ENCODE measurements at places on chromosomes 4 and X.

- DNase-seq, result peak; percentile 55
Measured at GRCh38 chrX:39946822-39947221, 150.9 kb downstream of the BCOR start.

GRCh38 chr4:1567808-1568581 lies 116.1 kb downstream of the FAM53A start:
- DNase-seq, result no peak

GRCh38 chrX:10851809-10852208 lies 231.4 kb upstream of the MID1 start:
- no peak for DNase-seq

- no peak for DNase-seq
Measured at GRCh38 chr4:100244347-100244746, 54.1 kb upstream of the DDIT4L start.

DNA sequence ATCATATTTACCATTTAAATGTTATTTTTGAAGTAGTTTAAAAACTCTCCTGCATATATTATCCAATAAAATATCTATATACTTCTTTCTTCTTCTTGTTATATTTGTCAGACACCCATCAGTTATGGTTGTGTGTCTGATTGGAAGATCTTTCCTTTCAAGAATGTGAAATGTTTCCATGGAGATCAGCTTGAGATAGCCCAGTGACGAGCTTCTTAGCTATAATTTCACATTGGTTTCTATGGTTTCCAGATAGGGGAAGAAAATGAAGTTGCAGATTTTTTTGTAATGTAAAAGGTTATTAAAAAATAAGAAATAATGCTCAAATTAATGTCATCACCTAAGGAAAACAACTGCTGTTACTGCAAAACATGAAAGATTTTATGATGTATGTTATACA lies 189.0 kb downstream of the COX7B2 start:
- DNase-seq, result no peak

DNA sequence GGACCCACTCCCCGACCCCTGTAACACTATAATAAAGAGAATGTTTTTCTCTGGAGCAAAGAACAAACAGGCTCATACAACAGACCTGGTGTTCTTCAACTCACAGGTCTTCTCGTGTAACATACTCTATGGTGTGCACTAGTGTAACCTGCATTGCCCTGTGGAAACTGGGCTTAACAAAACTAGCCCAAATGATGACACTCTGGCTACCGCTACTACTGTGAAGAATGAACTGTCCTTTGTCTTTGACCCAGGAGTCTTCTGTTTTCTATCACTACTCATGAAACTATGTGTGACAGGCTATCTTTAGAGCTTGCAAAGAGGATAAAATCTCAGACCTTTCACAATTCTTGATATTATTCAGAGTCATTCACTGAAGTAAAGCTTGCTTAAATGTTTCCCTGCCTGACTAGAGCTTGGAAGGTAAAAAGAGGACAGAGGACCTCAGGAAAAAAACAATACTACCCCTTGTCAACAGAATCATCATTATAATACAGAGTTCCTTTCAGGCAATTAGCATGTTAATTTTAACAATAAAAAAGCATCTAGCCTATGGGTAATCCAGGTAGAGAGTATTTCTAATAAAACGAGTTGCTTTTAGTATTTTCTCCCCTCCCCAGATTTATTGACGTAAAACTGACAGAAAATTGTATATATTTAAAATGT lies 59.2 kb downstream of the FSTL5 start:
- DNase-seq, result no peak

GRCh38 chrX:151970661-151971060 lies 3.8 kb downstream of the GABRE start:
- DNase-seq, result peak; percentile 93

DNA sequence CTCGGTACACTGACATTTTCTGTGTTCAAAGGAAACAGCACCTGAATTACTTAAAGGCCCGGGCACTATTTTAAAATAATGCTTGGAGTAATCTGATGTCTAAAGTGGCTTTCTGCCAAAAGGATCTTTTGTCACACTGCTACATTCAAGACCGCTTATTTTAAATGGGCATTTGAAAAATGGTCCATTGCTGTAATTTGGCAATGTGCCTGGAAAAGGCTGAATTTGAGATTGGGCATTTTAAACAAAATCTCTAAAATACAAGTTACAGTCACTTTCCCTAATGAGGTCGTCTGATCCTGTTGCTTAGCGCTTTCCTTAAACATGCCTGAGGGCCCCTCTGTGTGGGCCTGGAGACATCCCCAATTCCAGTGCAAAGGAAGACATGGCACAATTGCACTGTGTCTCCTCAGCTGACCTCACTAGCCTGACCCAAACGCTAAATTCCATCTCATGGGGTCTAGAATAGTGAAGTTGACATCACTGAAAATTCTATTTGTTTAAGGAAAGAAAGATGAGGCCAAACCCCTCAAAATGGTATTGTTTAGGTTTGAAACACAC lies 214.2 kb downstream of the GPC3 start:
- DNase-seq, result no peak

DNA sequence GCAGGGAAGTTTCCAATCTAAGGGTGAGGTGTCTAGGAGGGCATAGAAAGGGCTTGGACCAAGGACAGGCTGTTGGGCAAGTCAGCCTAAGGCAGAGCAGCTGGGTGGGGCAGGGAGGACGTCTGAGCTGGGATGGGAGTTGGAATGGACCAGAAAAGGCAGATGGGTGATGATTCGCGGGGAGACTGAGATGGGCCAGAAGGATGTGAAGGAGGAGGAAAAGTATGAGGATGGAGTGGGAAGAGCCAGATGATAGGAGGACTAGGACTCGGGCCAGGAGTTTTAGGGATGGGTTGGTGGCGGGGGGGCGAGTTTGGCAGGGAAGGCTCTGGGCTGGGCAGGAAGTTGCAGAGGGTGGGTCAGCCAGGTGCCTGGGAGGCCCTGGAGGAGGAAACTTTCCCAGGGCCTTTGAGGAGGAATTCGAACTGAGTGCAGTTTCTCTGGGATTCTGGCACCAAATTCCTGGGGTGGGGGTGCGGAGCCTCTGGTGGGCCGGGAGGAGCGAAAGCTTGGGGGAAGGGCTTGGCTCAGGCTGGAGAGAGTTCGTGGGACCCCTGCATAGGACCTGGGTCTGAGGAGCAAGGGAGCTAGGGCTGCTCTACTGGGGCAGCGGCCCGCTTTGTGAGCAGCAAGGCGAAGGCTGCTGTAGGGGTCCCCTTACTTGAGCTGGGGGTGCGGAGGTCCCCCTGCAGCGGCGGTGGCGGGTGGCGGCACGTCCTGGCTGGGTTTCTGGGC lies 8.7 kb upstream of the TIMP1 start:
- DNase-seq, result peak; percentile 79

DNA sequence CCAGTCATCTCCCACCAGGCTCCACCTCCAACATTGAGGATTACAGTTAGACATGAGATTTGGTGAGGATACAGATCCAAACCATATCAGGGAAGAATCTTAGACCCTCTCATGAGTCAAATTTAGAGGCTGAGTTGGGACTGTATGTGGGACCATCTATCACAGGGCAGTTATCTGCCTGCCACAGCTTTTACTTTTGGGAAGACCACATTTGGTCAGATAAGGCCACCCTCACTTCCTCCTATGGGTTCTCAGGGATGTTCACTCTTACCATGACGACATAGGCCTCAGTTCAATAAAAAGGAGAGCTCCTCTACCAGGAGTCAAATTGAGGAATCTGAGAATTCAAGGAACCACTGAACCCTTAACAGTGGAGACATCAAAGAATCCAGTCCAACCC lies 2.1 kb downstream of the MAGEB2 start:
- no peak for DNase-seq

- DNase-seq, result no peak
Measured at GRCh38 chr4:155711556-155711955, 44.9 kb downstream of the GUCY1A1 start.

DNA sequence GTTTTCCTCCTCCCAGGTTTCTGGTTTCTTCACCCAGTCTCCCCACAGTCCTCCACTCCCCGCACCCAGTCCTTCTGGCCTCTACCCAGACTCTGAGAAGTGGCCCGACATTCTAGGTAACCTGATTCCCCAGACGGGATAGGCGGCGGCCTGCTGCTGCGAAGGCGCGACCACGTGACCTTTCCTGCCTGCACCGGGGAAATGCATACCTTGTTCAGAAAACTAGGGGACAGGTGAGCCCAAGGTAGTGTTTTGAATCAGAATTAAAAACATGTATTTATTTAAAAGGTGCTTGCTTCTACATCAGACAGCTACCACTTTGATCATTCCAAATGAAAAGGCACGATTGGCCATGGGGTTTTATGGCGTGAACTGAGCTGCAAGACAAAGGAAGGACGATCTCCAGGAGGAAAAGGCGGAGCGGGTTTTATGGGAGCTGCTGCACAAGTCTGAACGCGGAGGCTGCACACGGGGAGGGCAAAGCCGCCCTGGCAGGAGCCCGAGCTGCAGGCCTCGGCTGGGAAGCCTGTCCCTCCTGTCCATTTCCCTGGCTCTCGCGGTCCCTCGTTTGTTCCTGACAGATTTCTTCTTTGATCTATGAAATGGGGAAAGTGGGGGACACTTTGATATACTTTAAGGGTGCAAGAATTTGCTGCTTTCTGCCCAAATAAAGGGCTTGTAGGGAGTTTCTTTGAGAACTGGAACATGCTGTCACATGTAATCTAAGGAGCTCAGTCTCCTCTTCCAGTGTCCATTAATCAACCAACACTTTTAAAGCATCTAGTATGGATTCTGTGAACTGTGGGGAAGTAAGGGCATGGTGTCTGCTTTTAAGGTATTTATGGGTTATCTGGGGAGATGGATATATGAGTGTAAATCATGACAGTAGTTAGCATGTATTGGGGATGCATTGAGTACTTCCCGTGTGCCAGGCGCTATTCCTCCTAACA lies 150.9 kb downstream of the SPRY1 start:
- no peak for DNase-seq
